CD4-positive, alpha-beta T cell treated with Interferon alpha-2 for 1 hour (primary cell): ENCODE measurements at places on chromosomes 7 and 10.

GRCh38 chr10:79159785-79160184 is 91.0 kb downstream of the ZMIZ1 start:
- no peak for DNase-seq

GRCh38 chr7:147915781-147916180 is 674.8 kb upstream of the C7orf33 start:
- no peak for DNase-seq

DNA sequence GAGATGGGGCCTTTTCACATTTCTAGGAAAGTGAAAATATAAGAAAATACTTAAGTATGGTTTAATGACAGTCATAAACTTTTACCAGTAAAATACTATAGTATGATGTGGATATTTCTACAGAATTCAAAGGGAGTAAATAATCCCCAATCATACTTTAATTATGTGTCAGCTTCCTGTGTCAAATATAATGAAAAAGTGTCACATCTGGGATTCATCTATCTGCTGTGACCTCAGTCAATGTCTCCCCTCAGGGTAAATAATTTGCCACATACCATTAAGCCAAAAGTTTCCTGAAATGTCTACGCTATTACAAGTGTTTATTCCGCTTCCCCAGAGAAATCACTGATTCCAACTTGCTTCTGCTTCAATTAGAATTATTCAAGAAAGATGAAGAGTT is 110.5 kb downstream of the ITGA8 start:
- no peak for DNase-seq

DNA sequence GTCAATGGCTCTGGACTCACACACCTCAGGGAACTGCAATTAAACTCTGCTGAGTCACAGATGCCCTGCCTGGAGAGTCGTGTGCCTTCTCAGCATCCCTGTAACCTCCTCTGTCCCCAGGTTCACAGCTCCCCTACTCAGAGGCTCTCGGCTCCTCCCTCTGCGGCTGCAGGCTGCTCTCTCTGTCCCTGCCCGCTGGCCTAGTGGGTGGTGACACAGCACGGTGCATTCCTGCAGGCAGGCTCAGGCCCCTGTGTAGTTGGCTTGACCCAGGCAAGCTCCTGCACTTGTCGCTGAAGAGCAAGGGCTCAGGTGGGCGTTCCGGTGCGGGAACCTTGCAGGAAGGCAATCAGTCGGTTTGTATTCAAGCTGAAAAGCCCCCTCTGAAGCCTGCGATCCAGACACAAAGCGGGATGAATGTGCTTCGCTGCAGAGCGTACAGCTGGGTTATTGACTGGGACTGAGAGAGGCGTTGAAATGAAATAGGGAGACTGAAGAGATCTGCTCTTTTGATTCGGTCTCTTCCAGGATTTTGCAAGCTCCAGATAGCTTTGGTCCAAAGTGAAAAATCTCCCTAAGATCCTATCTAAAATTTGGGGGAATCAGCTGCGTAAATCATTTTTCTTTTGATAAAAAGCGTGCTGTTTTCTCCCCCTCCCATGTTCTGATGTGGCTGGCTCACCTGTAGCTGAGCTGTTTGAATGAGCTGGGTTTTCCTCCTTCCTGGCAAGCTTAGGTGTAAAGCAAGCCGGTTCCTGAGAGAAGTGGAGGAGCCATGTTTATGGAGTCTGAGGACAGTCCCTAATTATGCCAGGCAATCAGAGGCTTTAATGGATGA is 208.7 kb upstream of the PHYHIPL start:
- no peak for DNase-seq

GRCh38 chr7:36204929-36205635 is 52.0 kb downstream of the EEPD1 start:
- DNase-seq = no peak

GRCh38 chr10:86218160-86218559 is 148.4 kb downstream of the GRID1 start:
- no peak for DNase-seq

- DNase-seq = no peak
These were observed 234.7 kb upstream of the GLI3 start for GRCh38 chr7:42471573-42472174.

GRCh38 chr10:70368774-70369482 is 13.5 kb downstream of the LRRC20 start:
- no peak for DNase-seq

DNA sequence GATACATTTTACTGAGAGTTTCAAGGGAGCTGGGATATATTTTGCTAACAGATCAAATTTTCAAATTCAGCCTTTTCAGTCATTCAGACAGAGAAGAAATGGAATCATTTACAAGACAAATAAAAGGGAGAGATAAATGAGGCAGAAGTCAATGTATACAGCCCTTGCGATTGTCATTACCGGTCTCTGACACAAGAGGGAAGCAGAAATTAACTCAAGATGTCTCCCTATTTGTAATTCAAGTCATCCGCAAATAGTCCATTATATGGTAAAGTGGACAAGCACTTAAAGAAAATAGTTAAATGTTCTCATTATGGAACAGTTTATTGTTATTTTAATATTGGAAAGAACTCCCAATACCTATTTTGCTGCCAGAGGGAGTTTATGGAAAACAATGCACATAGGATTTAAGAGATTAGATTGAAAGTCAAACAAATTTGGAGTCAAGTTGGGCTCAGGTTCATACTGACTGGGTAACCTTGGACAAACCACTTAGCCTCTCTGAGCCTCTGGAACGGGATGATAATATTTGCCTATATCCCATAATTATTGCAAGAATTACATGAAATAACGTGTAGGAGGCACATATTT is 89.3 kb upstream of the PRKCQ start:
- DNase-seq = no peak

- no peak for DNase-seq
These were observed 623 bp downstream of the HOXA4 start for GRCh38 chr7:27129729-27130539.

DNA sequence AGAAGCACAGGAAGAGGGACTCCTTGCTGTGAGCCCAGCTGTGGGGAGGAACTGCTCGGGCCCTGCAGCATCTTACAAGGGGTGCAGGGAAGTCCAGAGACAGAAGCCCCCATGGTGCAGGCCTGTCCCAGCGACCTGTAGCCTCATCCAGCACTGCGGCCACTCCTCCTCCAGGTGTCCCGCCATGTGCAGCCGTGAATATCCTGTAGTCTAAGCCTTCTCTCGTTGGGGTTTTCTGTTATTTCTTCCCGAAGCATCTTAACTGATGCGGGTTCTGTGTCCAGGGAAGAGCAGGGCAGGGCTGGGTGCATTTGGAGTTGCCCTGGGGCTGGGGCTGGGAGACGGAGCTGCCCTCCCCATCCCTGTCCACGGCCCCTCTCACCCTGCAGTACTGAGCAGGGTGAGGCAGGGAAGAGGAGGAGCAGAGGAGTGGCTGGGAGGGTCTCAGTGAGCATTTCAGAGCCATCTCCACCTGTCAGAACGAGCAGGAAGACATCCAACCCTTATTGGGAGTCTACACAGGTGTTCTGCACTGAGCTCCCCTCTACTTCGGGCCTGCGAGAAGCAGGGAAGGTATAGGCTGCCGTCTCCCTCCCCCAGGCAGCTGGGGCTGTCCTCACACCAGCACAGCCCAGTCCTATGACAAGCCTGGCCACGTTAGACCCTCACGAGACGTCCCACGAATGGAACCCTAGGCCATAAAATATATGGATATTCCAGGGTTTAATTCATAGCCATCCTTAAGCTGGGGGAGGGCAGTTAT is 494.5 kb downstream of the DNAJB6 start:
- DNase-seq = no peak
